Suppressor macrophage treated with lipopolysaccharide for 4 hours (primary cell): ENCODE measurements at places on chromosomes 7 and 10.
A peak's percentile ranks its signal among the peaks of the same experiment; 100 is the strongest.

DNA sequence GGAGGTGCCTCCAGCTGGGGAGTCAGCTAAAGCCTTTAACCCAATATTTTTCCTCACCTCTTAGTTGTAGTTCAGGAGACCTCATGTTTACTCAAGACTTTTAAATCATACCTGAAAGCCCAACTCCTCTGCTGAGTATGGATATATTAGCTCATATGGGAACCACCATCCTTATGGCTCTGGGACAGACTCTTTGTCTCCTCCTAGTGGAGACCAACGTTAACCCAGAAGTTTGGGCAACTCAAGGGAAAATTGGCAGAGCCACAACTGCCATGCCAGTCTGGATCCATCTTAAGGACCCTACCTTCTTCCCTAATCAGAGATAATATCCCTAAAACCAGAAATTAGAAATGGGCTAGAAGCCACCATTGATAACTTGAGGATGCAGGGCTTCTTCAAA is 80.8 kb downstream of the TMEM106B start:
- DNase-seq, result peak; percentile 3

DNA sequence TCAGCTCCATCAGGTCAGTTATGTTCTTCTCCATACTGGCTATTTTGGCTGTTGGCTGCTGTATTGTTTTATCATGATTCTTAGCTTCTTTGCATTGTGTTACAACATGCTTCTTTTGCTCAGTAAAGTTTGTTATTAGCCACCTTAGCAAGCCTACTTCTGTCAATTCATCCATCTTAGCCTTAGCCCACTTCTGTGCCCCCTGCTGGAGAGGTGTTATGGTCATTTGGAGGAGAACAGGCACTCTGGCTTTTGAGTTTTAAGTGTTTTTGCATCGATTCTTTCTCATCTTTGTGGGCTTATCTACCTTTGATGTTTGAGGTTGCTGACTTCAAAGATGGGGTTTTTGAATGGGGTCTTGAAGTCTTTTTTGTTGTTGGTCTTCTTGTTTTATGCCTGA is 204.6 kb upstream of the FOXP2 start:
- DNase-seq, result no peak

- DNase-seq, result no peak
These were observed 24.3 kb upstream of the VDAC2 start for GRCh38 chr10:75186310-75186709.

DNA sequence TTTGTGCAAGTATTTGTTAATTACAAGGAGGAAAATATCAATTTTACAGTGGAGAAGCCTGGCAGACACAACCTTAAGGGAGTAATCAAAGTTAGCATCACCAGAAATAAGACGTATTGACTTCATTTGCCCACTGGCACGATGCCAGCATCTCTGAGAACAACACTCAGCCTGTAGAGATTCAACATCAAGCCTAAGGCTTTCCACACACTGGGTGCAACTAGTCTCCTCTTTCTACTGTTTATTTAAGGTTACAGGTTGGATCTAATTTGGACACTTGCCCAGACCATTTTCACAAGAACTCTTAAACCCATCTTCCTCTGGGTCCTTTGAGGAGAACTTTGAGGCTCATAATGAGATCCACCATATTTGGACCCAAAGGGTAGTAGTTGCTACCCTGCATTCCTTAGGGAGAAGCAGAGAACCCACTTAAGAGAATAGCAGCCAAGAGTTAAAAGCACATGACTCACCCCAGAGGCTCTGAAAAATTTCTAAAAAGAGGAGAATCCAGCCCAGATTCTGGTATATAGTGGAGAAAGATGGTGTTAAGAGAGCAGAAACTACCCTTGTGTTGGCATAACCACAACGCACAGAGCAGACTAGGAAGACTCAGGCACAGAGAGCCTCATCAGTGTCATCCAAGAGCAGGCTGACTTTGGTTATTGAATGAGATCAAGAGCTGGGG is 97.3 kb downstream of the CCDC71L start:
- no peak for DNase-seq

DNA sequence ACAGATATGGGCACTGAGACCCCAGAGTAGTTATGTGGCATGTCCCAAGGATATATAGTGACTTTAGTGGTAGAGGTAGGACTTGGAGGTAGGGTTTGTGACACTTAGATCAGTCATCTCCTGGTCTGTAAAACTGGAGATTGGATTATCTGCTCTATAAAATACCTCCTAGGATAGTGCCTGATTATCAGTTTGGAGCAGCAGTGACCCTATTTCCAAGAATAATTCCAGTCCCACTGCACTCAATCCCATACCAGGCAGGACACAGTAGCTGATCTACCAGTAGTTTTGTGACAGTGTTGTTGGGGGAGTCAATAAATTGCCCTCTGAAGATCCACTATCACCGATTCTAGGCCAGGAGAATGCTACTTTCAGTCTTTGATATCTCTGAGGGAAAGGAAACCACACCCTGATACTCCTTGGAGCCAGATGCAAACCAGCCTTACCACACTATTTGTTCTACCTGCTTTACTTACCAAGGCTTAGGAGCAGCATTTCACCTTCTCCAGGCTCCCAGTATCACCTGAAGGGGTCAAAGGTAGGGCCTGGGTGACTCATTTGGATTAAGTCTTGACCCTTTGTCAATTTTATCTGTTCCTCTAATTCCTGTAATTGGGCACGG is 30.6 kb downstream of the KMT2E start:
- DNase-seq, result no peak

GRCh38 chr7:96188174-96188581 is 133.7 kb downstream of the SLC25A13 start:
- no peak for DNase-seq

GRCh38 chr10:14413523-14413922 is 82.8 kb upstream of the FRMD4A start:
- DNase-seq, result peak; percentile 6

DNA sequence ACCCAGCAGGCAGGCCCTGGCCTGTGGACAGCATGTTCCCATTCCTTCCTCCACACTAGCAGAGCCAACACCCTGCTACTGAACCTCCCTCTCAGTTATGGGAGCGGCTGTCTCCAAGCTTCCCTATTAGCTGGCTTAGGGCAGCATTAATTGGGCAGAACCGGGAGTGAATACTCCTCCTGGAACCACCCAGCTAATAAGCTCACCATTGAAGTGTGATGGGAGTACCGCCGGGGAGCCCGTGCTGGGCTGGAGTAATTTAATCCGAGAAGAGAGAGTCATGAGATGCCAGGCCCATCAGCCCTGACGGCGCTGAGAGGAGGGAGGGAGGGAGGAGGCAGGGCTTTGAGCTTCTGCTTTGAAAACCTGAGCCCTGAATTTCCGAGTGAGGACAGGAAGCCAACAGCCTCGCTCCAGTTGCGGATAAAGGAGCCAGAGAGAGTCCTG is 31.8 kb upstream of the ELFN1 start:
- DNase-seq, result no peak

DNA sequence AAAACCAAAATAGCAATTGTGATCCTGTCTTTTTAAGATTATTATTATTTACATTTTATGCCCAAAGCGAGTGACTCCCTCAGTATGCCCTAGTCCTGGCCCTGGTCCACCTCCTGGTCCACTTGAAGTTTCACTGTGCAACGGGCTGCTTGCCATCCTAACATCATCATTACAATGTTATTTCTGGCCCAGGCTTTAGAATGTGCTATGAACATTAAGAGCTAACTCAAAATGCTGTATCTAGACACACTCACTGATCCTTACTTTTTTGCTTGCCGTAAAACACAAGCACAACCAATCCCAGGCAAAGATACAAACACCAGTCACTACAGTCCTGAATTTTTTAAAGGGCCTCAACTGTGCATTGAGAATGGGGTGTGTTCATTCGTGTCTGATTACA is 38.4 kb downstream of the RHOBTB1 start:
- DNase-seq, result no peak

DNA sequence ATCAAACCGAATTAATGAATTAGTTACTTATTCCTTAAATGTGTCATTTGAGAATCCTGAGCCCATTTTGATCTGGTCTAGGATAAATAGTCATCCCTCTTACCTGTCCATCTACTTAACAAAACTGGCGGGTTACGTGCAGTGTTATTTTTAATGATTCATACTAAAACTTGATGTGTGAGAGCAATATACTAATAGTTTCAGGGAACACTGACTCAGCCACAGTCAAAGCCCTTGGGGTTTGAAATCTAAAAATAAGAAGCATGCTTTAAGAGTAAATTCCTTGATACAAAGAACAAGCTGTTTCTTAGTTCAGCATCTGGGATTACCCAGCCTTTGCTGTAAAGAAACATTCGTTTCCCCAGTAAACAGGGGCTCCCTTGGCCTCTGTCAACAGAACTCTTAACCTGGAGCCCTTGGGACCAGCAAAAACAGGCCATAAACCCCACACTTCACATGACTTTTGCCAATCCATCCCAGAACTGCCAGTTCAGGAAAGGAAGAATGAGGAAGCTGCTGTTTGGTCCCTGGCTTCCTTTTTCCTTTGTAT is 370.6 kb upstream of the IGFBP3 start:
- no peak for DNase-seq

- DNase-seq, result no peak
These were observed 352.7 kb downstream of the DNAJB6 start for GRCh38 chr7:157689269-157690057.

- no peak for DNase-seq
These were observed 225.9 kb downstream of the LRMDA start for GRCh38 chr10:75657351-75657750.

- DNase-seq, result no peak
These were observed 3.6 kb upstream of the EXOC6 start for GRCh38 chr10:92844746-92845145.

- DNase-seq, result peak; percentile 75
These were observed 166.5 kb downstream of the TMEM26 start for GRCh38 chr10:61286686-61287085.

- no peak for DNase-seq
These were observed 25.3 kb downstream of the PRSS2 start for GRCh38 chr7:142796001-142796500.

GRCh38 chr10:78259391-78259790 is 225.7 kb downstream of the RPS24 start:
- peak; percentile 75 for DNase-seq

DNA sequence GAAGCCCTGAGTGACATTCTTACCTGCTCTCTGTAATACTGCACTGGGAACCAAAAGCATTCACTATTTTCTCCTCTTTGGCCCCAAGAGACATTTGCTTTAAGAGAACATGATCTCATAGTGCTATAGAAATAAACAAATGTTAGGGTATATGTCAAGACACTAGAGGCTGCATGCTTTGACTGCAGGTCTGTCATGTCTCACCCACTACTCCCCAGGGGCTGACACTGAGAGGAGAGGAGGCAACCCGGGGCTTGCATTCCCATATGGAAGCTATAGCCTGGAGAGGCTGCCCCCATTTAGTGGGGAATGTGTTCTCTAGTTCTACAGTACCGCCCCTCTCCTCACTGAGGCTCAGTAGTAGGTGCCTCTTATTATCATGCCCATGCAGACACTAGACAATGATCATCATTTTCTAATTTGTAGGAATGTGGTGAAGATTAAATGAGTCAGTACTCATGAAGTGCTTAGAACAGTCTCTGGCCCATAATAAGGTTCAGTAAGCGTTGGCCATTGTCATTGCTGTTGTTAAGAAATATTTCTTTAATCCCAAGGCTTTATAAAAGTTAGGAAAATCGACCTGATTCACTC is 4.9 kb upstream of the SLF2 start:
- no peak for DNase-seq

DNA sequence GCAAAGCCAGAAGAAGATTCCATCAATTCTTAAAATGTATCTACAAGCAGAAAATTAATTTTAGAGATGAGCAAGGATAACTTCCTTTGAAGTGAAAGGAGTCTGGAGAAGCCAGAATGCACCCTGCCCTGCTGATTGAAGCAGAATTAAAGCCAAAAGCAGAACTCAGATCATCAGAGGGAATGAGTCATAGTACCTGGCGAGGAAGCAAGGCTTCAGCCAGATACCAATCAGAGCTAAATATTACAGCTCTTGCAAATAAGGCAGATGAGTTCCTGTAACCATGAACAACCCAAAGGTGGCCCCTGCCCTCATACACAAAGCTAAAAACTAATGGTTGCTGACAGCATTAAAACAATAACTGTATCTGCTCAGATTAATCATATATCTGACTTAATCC is 10.4 kb downstream of the HTR7 start:
- peak; percentile 44 for DNase-seq

DNA sequence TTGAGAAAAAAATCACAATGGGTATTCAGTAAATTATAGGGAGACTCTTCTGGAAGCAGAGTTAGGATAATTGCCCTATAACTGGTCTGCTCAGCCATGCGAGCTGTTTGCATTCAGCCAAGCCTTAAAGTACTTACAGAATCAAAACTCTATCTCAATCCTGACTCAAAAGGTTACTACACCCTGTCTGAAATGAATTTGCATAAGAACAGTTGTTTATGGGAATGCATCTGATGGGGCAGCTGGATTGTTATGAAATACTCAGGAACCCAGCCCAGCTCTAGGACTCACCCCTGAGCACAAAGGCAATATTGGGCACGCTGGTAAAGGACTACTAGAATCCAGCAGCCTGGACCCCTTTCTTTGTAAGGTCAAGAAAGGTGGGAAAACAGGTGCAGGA is 38.8 kb downstream of the AKR1B15 start:
- no peak for DNase-seq

- DNase-seq, result no peak
These were observed 5.3 kb downstream of the FAM20C start for GRCh38 chr7:197413-198335.

DNA sequence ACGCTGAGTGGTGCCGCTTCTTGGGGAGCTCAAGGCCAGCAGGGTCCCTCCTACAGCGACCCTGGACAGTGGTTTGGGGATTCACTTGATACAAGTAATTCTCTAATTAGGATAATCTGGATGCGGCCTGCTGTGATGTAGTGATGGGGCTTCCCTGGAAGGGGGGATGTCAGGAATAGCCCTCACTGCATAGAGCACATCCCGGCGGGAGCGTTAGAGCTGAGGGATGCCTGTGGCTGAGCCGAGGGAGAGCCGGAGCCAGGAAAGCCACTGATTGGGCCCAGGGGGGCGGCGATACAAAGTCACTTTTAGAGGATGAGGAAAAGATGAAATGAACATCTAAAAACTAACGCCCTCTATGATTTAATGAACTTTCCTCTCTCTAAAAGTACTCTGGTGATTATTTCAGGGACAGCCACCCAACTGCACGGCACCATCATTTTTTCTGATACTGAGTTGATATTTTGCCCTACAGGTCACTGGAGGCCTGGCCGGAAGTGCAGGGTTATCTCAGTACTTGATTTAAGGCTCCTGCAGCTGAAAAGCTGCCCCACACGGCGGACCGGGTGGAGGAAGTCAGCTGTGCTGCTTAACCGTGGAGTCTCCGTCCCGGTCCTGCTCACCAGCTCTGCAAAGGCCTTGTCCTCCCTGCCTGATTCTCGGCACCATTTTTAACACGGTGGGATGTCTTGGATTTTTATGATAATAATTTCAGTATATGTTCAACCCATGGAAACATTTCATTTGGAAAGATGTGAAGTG is 518.8 kb downstream of the DNAJB6 start:
- peak; percentile 39 for DNase-seq

GRCh38 chr10:132786476-132786883 is 533 bp upstream of the NKX6-2 start:
- no peak for DNase-seq

GRCh38 chr7:140484951-140485499 is 5.7 kb upstream of the MKRN1 start:
- DNase-seq, result peak; percentile 4
